Stimulated activated CD4-positive, alpha-beta T cell treated with anti-CD3 and anti-CD28 coated beads, TNF-alpha, amount 100 ng/mL, for 48 hours (primary cell): ENCODE measurements at places on chromosomes 12 and 14.

DNA sequence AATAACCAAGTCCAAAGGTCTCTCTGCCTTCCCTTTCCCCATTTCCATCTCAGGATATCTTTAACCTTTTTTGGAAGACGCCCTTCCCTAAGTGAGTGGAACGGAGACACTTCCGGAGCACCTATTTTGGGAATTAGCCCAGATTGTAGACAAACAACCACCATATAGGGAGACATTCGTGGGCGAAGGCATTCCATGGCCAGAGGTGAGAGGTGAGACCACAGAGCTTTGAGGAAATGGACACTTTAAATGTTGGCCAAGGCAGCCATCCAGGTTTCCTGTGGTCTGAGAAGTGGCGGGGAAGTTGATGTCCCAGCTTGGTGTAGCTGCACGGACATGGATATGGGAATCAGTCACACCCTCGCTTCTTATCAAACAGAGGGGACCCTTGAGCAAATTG, 69.4 kb upstream of the BDKRB2 start:
- no peak for DNase-seq

GRCh38 chr12:101459642-101460346, 15.3 kb upstream of the SPIC start:
- DNase-seq, result no peak

- DNase-seq, result no peak
Observed at GRCh38 chr12:116213885-116214527, 63.5 kb downstream of the MED13L start.

DNA sequence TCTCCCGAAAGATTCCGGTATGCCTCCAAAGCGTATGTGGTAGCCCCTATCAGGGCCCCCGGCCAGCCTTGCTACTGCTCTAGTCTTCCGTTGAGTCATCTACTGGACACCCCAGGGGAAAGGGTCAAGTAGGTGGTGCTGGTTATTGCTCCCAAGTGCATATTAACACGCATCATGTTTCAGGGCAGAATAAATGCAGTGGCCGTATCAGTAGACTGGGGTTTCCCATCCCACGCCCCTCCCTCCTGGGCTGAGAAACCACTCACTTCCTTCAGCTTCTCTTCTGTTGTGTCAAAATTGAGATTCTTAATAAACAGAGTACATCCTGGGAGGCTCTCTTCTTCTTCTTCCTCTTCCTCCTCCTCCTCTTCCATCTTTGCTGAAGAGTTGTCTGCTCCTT, 39.3 kb downstream of the RBM19 start:
- no peak for DNase-seq
